ENCODE measurements at places on chromosomes 12 and 14. TPM values are rescaled to one million over a fixed set of nuclear protein-coding genes. Genes with fewer than 3 reads are reported as not detected.

Gene PPFIA2
- not detected for total RNA-seq

Gene SLC5A8
- total RNA-seq: not detected

Gene DTX3
- total RNA-seq: 0.32 TPM

Gene DGLUCY
- total RNA-seq: 44.2 TPM

Gene LMBR1L
- 85.6 TPM for total RNA-seq

Gene MAP3K9
- total RNA-seq: 0.13 TPM

Gene MMP14
- total RNA-seq: 135 TPM

Gene ACOT4
- total RNA-seq: 0.49 TPM

Gene ASB2
- not detected for total RNA-seq

Gene CACNA1C
- total RNA-seq: under 0.01 TPM

Gene PKP2
- 0.32 TPM for total RNA-seq

Gene NAV3
- total RNA-seq: 6.3 TPM

Gene TPPP2
- total RNA-seq: not detected

Gene GYS2
- not detected for total RNA-seq

Gene RPL10L
- total RNA-seq: not detected

Gene CLEC4C
- not detected for total RNA-seq

Gene TAS2R8
- total RNA-seq: not detected

Gene GALNT8
- 0.13 TPM for total RNA-seq

Gene PLBD1
- 1.3 TPM for total RNA-seq

Gene NACA
- total RNA-seq: 977 TPM

Gene PTPN6
- total RNA-seq: 3.2 TPM

Gene KRT77
- not detected for total RNA-seq

Gene B4GALNT1
- under 0.01 TPM for total RNA-seq

Gene SLC17A8
- not detected for total RNA-seq

Gene OR4E2
- total RNA-seq: not detected

Gene DNAJC22
- total RNA-seq: 0.94 TPM

Gene AICDA
- total RNA-seq: not detected

Gene CPM
- total RNA-seq: 2.9 TPM

Gene OR6C2
- total RNA-seq: not detected

Gene CCT2
- total RNA-seq: 149 TPM

Gene CCDC177
- total RNA-seq: not detected

Gene SYCP3
- total RNA-seq: not detected

Gene ANO2
- 96.8 TPM for total RNA-seq

Gene EXOC3L4
- total RNA-seq: not detected

Gene PTCSC3
- total RNA-seq: not detected

Gene IAPP
- total RNA-seq: not detected

Gene ITFG2
- total RNA-seq: 11.0 TPM

Gene NKX2-1
- total RNA-seq: not detected

Gene BTG1
- 65.8 TPM for total RNA-seq

Gene SCNN1A
- total RNA-seq: not detected

Gene MSI1
- not detected for total RNA-seq

Gene TTC9
- 0.06 TPM for total RNA-seq

Gene BAZ2A
- 17.5 TPM for total RNA-seq

Gene IQSEC3
- not detected for total RNA-seq

Gene SLC10A1
- total RNA-seq: not detected

Gene GLIPR1
- 1.1 TPM for total RNA-seq

Gene TNS2
- total RNA-seq: 24.3 TPM

Gene NELL2
- total RNA-seq: 0.06 TPM

Gene CCDC38
- not detected for total RNA-seq

Gene LRTM2
- total RNA-seq: not detected

Gene KIF21A
- total RNA-seq: 3.2 TPM

Gene PDZRN4
- not detected for total RNA-seq

Gene COCH
- total RNA-seq: 0.16 TPM

Gene GPD1
- total RNA-seq: not detected

Gene KERA
- not detected for total RNA-seq

Gene CACNA2D4
- total RNA-seq: not detected

Gene TAS2R20
- 1.6 TPM for total RNA-seq

Gene TSPAN19
- not detected for total RNA-seq

Measured in bladder microvascular endothelial cell (primary cell).